NCI-H2227 treated with DMSO at 0.1 percent for 48 hours (cell line): ENCODE measurements at places on chromosomes 3 and 15.

DNA sequence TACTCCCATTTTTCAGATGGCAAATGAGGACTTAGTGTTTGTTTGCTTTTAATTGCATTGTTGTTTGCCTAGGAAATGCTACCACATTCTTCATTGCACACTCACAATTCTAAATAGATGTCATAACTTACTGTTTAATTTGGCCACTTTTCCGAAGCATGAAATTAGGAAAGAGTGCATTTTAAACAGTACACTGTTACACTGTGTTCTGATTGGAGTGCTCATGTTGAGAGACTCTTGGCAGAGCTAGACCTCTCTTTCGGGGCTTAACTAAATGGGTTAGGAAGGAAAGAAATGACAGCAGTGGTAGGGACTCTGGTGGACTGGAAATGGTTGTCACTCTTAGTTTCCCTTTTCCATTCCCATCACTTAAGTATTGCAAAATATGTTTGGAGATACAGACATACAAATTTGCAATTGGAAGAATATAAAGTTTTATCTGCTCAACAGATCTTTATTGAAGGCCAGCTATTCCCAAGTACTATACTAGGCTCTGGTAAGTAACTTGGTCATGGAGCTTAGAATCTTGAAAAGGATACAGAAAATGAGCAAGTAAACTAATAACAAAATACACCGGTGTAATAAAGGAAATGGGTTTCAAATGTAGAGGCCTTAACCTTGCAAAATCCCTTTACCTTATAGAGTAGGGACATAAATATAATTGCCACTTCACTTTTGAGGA, 90.2 kb downstream of the DCUN1D1 start:
- no peak for DNase-seq

- DNase-seq: no peak
Observed at GRCh38 chr3:12231431-12231830, 57.4 kb upstream of the PPARG start.

DNA sequence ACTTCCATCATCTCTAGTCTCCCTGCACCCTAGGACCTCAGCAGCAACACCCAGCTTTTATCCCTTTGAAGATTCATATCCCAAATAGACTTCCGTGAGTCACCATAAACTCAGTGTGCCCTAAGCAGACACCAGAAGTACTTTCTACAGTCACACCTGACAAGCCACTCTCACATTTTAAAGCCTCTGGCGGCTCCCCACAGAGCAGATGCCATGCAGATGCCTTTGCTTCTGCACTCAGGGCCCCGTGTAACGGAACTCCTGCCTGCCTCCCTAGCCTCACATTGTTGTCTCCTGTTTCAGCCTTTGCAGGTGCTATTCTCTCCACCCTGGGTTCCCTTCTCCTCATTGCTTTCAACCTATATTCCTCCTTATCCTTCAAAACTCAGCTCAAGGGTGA, 155.5 kb upstream of the SLC24A5 start:
- DNase-seq: no peak

GRCh38 chr15:28014623-28015200, 84.4 kb downstream of the OCA2 start:
- no peak for DNase-seq

- no peak for DNase-seq
Observed at GRCh38 chr3:119829420-119829819, 47.5 kb downstream of the NR1I2 start.

DNA sequence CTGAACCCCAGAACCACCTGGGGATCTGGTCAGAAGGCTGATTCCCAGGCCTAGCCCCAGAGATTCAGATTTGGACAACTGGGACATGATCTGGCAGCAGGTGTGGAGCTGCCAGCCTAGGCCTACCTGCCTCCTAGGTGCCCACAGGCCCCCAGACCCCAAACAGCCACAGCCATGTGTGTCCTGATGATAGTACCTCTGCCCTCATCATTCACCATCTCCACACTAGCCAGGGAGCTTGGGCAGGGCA, 34.7 kb downstream of the HMCES start:
- no peak for DNase-seq

DNA sequence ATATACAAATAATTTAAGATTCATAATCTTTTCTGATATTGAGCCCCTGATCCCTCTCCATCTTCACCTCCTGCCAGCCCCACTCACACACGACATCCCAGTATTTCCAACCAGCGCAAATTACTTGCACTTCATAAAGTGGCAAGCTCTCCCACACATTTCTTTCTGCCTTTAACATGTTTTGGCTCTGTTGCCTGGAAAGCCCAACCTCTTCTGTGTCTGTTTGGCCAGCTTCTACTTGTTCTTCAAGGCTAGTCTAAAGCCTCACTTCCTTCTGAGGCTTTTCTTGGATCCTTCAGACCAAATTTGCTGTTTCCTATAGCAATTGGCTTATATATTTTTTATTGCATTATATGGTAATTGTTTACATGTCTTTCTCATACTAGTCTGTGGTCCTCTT, 5.1 kb upstream of the TM6SF1 start:
- no peak for DNase-seq
